ENCODE measurements at places on chromosomes 3 and 15.
A peak's percentile ranks its signal among the peaks of the same experiment; 100 is the strongest.

- no peak for DNase-seq
These were observed 107.0 kb downstream of the ETFA start for GRCh38 chr15:76204109-76204845.

DNA sequence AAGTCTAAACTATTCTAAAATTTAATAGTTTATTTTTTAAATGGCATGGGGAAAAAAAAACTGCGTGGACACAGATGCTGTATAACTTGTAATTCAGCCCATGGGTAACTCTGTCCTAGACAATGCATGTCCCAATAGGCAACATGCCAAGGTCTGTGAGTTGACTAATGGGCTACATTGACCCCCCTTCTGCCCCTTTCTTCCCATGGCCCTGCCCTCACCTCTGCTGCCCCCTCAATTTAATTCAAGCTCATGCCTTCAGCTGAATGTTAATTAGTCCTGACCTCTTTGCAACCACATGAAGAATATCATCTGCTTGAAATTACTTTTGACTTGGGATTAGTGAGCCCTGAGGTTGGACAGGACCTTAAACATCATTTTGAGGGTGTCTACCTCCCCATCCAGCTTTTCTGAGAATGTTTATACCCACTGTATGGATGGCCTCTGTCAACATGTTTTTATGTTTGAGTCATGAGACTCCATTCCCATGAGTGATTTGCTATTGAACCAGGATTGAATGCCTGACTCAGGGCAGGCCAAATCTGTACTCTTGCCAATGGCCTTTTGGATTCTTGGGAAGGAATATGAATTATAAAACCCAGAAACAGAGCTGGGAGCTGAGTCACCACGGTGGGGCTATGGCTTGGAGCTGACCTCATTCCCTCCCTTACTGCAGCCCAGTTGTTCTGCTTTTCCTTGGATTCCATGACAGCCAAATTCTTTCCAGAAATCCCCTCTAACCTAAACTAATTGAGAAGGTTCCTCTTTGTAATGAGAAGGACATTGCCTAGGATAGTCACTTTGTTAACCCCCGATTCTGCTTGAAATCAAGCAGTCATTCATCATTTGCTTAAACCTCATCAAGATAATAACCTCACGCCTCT, 33.5 kb upstream of the PDE8A start:
- peak; percentile 73 for DNase-seq

DNA sequence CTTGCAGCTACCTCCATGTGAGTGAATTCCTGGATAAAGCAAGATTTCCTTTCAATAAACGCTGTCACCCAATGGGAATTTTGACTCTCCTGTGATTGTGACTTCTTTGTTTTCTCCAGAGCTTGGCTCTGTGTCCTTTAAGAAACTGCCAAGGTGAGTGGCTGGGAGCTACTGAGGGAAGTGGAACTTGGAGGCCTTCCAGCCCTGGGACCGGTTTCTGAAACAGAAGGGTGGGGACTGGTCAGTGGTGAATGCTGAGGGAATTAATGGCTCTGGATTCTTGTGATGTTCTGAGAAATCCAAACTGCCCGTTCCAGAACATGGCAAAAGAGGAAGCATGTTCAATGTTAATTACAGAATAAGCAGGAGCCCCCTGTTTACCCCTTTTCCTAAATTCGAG, 41.1 kb upstream of the MYZAP start:
- no peak for DNase-seq

DNA sequence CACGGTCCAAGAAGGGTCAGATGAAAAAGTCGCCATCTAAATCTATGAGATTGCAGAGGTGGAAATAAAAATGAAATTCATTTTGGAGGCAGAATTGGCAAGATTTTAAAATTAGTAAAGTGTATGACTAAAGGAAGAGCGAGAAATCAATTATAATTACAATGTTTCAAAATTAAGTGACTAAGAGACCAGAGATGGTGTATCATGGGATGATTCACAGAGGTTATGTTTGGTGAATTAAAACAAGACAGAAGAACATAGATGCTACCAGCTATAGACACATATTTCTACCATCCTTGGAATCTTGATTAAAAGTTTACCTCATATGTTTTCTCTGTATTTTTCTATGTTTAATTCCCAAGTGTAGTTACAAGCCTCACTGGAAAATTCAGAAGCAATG, 308.9 kb upstream of the DNAJC19 start:
- no peak for DNase-seq

DNA sequence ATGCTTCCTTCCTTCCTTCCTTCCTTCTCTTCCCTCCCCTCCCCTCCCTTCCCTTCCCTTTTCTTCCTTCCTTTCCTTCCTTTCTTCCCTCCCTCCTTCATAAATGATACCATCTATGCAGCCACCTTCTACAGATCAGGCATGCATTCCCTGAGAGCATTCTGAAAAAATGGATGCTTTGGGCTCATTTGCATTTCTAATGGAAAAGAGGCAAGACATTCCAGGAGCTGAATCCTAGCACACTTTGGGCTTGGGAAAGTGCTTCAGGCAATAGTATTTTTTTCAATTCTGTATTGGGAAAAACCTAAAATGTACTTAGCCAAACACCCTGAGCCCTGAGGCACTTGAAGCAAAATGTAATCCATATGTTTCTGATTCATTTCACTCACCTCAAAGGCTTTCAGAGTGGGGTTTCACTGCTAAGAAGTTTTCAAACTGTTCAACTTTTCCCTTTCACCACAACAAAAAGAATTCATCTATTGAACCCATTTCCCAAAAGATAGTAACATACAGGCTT, 220.1 kb upstream of the RORA start:
- no peak for DNase-seq

GRCh38 chr3:169272532-169272931, 391.0 kb downstream of the MECOM start:
- DNase-seq = no peak

GRCh38 chr3:81789691-81790090, 28.2 kb upstream of the GBE1 start:
- no peak for DNase-seq

GRCh38 chr15:48510976-48511375, 134.5 kb downstream of the FBN1 start:
- DNase-seq = no peak

DNA sequence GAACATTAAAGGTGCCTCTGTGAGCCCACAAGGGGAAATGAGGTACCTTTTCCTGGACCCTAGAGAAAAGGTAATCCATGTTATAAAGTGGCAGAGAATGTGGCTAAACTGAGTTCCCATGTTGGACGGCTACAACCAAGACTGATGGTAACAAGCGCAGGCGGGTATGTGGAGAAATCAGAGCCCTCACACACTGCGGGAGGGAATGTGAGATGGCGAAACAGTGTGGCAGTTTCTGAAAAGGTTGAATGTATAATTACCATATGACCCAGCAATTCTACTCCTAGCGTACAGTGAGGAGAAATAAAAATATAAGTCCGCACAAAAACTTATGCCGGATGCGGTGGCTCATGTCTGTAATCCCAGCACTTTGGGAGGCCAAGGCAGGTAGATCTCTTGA, 24.1 kb upstream of the SHISA5 start:
- DNase-seq = no peak

DNA sequence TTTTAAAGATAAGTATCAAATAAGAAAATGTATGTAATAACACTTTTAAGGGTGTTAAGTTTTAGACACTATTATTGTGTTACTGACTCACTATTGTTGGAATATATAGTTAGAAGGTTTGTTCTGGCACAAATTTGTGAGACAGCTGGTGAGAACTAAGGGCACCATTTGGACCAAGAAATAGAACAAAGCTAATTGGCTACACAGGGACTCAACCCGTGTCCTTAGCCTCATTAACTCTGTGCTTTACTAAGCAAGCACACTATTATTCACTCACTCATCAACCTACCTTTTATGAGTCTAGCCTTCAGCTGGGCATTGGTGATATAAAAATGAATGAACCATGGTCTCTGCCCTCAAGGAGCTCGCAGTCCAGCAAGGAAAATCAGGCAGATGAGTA, 4.1 kb upstream of the UNC13C start:
- DNase-seq = no peak

- DNase-seq = peak; percentile 49
These were observed 81.6 kb downstream of the LRRC49 start for GRCh38 chr15:70974004-70974832.

- DNase-seq = no peak
These were observed 3.8 kb upstream of the FRMD4B start for GRCh38 chr3:69389520-69390248.

DNA sequence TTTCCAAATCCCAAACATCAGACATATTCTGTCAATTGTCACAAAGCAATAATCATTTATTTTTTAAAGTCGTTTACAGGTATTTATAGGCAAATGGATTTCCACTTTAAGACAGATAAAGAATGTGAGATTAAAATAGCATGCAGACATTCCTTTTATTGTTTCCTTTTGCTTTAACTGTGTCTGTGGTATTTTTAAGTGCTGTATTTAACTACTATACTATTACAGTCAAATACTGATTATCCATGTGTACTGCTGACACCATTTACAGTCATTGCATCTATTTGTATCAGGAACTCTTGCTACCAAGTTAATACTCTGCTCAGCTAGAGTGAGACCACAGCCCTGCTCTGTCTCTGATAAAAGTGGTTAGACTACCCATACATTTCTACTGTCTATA, 12.8 kb upstream of the CEP152 start:
- DNase-seq = no peak

DNA sequence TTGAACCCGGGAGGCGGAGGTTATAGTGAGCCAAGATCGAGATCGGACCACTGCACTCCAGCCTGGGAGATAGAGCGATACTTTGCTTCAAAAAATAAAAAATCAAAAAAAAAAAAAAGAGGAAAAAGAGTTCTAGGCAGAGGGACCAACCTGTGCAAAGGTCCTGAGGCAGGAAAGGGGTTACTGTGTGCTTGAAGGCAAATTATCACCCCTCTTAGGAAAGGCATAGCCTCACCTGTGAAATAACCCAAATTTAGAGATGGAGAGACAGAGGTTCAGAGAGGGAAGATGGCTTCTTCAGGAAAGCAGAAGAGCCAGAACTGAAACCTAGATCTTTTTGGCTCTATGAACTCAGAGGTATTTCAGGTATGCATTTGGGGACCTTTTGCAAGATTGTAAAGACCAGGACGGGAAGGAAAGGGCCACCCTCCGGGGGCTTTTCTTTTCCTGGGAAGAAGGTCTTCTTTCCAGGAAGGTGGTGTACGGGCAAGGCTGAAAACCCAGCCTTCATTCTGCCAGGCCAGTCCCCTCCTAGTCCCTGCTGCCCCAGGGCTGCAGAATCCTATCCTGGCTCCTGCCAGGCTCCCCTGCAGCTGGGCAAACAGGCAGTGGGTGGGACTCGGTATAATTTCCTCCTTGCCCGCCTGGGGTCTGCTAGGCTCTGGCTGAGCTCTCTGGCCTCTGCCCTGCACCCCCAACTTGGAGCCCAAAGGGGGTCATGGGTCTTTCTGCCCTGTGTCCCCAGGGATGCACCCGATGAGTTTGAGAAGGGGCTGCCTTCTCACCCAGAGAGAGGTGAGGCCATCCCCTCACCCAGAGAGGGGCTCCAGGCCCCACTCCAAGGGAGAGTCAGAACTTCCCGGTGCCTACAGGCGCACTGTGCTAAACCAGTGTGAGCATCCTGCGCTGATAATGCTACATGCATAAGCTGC, 14.4 kb upstream of the CSK start:
- DNase-seq = no peak
